ENCODE measurements at places on chromosomes 3 and 15.

- no peak for DNase-seq
These were observed 50.3 kb upstream of the PPP2R3A start for GRCh38 chr3:135915206-135915605.

DNA sequence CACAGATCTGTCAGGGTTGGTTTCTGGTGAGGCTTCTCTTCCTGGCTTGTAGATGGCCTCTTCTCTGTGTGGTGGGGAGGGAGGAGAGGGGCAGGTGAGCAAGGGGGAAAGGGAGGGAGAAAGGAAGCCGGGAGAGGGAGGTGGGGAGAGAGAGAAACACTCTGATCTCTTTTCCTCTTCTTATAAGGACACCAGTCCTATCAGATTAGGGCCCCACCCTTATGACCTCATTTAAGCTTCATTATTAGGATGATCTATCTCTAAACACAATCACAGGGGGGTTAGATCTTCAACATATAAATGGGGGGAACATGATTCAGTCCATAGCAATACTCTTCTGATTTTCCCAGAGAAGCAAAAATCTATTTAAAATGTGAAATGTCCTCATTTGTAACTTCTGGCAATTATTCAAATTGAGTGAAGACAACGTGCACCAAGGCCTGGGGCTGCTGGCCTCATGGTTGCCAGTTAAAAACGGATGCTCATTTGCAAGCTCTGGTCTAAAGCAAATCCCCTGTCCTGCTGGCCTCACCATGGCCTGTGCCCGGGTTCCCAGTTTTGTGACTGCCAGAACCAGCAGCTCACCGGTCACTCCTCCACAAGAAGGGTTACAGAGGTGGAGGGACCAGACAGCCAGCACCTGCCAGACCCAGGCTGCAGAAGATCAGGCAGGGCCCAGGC, 8.3 kb downstream of the POMGNT2 start:
- no peak for DNase-seq

GRCh38 chr3:124230998-124231397, 239.1 kb upstream of the ROPN1 start:
- DNase-seq, result no peak

DNA sequence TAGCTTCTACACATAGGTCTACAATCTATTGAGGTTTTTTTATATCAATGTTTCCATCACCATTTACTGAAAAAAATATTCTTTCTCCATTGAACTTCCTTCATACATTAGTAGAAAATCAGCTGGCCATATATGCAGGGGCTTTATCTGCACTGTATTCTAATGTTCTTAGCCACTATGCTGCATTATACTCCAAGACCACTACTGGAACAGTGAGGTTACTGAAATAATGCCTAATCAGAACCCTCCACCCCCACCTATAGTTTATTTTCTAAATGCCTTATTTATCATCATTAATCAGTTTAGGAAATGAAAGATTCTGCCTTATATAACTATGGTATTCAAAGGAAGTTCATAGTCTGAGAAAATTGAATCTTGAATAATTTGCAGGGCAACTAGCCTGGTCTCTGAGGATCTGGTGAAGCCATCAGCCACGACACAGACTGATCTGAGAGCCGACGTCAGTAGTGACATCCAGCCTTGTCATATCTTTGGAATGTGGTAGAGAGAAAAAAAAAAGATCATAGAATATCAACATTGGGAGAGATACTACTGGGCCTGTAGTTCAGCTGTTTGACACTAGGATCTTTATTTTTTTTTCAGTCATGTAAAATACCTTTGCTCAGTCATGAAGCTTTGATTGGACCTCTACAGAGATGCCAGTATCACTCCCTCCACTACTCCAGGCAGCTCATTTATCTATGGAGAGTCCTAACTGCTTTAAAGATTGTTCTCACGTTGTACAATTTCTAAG, 66.6 kb downstream of the P3H2 start:
- DNase-seq, result no peak

DNA sequence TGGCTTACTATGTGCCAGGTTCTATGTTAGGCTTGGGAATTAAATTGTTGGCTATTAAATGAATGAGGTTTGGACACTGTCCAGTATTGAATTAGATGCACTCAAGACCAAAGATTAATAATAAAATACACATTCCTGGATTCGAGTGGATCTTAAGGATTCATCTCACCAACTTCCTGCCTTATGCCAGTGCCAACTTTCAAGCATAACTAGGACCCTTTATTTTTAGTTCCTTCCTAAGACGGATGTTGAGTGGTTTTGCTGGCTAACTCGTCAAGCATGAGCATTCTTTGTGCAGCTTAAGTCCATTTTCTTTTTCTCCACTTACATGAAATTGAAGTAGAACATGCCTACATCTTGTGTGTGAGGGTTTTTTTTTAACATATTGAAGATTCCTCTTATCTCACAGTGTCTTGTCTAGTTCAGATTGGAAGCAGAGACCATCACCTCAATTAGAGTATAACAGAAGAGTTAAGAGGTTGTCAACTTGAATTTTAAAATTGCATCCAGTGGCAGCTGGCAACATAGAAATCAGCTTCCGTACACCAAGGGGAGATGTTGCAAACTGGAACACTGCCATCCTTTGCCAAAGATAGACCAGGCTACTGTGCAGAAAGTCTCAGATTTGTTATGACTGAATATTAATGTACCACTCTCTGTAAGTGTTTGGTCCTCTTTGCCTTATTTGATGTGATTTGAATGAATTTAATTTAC, 106.3 kb upstream of the BFSP2 start:
- DNase-seq, result no peak

- DNase-seq, result no peak
These were observed 18.1 kb upstream of the VGLL4 start for GRCh38 chr3:11661827-11662226.

- no peak for DNase-seq
These were observed 33.1 kb downstream of the QTRT2 start for GRCh38 chr3:114089675-114090074.

- DNase-seq, result no peak
These were observed 121.8 kb upstream of the SMAD3 start for GRCh38 chr15:66943456-66944095.

GRCh38 chr3:149717391-149718056, 34.8 kb downstream of the COMMD2 start:
- no peak for DNase-seq

GRCh38 chr3:23319366-23320312, 116.5 kb downstream of the UBE2E2 start:
- DNase-seq, result no peak

GRCh38 chr3:127073941-127074820, 91.3 kb downstream of the PLXNA1 start:
- no peak for DNase-seq

- no peak for DNase-seq
These were observed 14.7 kb upstream of the FNDC3B start for GRCh38 chr3:172024679-172025078.

- peak; percentile 76 for DNase-seq
These were observed 23.2 kb downstream of the RPLP1 start for GRCh38 chr15:69475769-69476358.

- DNase-seq, result no peak
These were observed 15.2 kb downstream of the P2RY1 start for GRCh38 chr3:152849996-152850578.

- DNase-seq, result no peak
These were observed 1.7 kb downstream of the RORA start for GRCh38 chr15:61227269-61227949.

GRCh38 chr3:463252-464192, 267.0 kb downstream of the CHL1 start:
- no peak for DNase-seq

GRCh38 chr15:98296653-98297052, 336.1 kb downstream of the ARRDC4 start:
- no peak for DNase-seq

GRCh38 chr3:120093119-120093910, 932 bp downstream of the GSK3B start:
- DNase-seq, result peak; percentile 7

DNA sequence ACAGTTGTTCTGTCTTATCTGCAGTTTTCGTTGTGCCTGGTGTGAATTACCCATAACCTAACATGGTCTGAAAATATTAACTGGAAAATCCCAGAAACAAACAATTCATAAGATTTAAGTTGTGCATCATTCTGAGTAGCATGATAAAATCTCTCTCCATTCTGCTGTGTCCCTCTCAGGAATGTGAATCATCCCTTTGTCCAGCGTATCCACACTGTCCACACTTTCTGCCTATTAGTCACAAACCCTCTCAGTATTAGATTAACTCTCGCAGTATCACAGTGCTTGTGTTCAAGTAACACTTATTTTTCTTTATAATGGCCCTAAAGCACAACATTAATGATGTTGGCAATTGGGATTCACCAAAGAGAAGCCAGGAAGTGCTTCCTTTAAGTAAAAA, 203.2 kb downstream of the CGGBP1 start:
- DNase-seq, result no peak

- DNase-seq, result no peak
These were observed 616.7 kb upstream of the SUCLG2 start for GRCh38 chr3:68271145-68271544.

GRCh38 chr3:127566833-127567232, 23.7 kb downstream of the TPRA1 start:
- no peak for DNase-seq

DNA sequence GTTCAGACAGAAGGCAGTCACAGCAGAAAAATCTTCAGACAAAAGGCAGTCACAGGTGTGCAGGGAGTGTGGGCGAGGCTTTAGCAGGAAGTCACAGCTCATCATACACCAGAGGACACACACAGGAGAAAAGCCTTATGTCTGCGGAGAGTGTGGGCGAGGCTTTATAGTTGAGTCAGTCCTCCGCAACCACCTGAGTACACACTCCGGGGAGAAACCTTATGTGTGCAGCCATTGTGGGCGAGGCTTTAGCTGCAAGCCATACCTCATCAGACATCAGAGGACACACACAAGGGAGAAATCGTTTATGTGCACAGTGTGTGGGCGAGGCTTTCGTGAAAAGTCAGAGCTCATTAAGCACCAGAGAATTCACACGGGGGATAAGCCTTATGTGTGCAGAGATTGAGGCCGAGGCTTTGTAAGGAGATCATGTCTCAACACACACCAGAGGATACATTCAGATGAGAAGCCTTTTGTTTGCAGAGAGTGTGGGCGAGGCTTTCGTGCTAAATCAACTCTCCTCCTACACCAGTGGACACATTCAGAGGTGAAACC, 27.6 kb downstream of the ZNF589 start:
- DNase-seq, result peak; percentile 64

DNA sequence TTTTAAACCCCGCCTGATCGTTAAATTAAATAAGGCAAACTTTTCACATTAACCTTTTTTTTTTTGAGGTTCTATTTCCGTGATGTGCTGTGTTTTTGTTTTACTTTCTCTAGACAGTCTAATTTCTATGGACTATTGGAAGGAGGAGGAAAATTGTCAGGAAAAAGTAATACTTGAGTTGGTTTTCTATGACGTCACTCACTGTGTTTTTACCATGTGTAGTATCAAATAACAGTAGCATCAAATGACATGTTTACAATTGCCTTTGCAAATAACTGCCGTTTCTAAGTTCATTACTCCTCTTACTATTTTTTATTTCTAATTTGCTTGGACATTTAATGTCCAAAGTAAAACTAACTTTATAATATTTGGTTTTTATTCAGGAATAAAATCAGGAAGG, 32.3 kb downstream of the MYO1E start:
- DNase-seq, result no peak

GRCh38 chr3:13681931-13682330, 133.0 kb downstream of the FBLN2 start:
- no peak for DNase-seq

GRCh38 chr15:40846841-40847222, 3.0 kb downstream of the SPINT1 start:
- no peak for DNase-seq

- no peak for DNase-seq
These were observed 3.9 kb downstream of the NUP210 start for GRCh38 chr3:13415997-13416793.

DNA sequence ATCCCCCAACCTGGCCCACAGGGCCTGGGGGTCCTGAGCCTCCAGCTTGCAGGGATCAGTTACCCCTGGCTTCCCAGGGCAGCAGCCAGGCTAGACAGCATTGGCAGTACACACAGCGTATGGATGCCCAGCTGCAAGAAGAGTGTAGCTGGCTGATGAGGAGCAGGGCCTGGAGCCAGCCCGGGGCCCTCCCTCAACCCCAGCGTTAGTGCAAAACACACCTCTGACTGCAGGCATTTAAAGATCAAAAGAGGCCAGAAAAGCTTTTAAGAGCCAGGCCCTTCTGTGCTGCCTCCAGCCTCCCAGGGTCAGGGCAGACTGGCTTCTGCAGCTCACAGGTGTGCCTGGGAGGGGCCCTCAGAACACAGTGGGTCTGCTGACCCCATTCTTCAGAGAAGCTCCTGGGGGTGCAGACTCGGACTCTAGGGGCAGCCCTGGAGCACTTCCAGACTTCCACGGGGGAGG, 110.6 kb downstream of the ETFA start:
- no peak for DNase-seq

GRCh38 chr3:131989318-131989717, 45.5 kb downstream of the CPNE4 start:
- DNase-seq, result no peak

DNA sequence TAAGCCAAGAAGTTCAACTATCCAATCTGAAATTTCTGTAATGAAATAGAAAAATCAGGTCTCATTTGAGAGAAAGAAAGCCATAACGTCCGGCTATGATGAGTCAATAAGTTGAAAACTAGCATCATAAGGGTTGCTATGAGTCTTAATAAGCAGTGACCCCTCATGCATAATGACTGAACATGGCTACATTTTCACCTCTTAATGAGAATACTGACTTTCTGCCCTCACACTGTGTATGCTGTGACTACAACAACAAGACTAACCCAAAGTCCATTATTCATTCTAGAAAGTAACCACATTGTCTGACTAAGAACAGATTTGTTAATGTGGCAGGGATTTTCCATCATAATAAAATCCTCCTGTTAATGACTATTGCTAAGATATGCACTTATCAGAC, 884.0 kb upstream of the CADM2 start:
- no peak for DNase-seq

DNA sequence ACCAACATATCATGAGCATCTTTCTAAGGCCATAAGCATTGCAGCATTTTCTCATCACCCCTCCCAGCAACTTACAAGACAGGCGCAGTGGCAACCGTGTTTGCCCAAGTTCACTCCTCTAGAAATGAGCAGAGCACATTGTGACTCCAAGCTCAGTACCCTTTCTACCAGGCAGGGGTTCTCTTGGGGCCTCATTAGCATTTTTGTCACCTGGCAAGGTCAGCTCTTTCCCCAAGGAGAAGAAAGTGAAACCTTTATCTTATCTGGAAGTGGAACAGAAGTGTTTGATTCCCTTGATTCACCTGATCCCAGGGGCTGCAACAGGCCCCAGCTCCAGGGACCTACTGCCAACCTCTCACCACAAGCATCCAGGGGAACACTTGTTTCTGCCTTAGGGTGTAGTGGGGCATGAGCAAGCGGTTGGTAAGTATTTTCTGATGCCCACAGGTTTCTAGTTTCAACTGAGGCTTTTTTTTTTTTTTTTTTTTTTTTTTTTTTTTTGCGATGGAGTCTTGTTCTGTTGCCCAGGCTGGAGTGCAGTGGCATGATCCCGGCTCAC, 44.0 kb upstream of the HERC1 start:
- DNase-seq, result no peak
